GM12878 (cell line): ENCODE measurements at places on chromosomes 3 and 15.

- no peak for DNase-seq
Observed at GRCh38 chr15:73986055-73986775, 5.9 kb downstream of the STOML1 start.

GRCh38 chr3:73143821-73144237, 82.4 kb downstream of the EBLN2 start:
- no peak for DNase-seq

GRCh38 chr3:128128251-128128650, 4.6 kb upstream of the RUVBL1 start:
- DNase-seq: no peak

DNA sequence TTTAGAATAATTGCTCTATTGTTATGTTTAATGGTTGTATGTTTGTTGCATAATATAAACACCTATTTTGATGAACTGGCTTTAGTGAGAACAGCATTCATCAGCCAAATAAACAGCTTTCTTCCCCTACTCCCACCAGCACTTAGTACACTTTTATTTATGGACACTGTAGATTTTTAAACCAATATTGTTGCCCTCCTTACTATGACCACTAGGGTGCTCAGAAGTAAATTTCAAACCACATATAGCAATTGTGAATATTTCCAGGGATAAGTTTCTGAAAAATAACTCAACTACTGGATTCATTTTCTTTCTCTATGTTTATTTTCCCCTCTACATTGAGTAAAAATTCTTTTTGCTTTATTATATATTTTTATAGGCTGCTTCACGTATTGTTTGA, 84.7 kb upstream of the PTX3 start:
- no peak for DNase-seq

DNA sequence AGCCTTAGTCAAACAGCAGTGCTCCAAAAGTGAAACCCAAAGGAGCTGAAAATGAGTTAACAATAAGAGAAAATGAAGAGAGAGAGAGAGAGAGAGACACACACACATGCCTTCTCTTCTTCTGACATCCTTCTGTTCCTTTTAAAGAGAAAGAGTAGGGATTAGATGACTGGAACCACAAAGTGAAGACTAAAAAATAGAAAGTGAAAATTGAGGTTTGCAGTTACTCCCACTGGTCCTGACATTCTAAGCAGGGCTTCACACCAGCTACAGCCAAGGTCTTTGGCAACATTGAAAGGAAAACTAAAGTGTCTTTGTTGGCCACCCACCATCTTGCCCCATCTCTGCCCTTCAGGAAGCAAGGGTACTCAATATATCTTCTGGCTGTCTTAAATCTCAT, 59.2 kb downstream of the USP50 start:
- peak; percentile 27 for DNase-seq

GRCh38 chr3:172622916-172623700, 87.8 kb downstream of the NCEH1 start:
- DNase-seq: no peak

DNA sequence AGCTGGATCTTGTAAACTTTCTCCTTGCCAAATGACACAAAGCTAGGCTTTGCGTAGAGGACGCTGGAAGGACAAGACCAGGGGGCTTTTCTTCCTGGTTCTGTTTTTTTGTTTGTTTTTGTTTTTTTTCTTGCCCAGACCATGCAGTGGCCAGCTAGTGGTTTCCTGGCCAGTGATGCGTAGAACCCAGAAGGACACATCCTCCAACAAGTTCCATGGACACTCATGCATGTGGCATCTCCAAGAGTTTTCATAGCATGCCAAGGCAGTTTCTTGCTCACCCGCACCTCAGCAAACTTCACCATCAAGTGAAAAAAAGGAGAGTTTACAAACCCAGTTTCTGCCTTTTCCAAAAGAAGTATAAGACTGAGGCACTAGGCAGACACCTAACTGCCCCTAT, 46.1 kb upstream of the TMCO5A start:
- no peak for DNase-seq

GRCh38 chr3:121601212-121601812, 8.1 kb downstream of the FBXO40 start:
- no peak for DNase-seq
